ENCODE measurements at places on chromosomes 2 and 18.
A peak's percentile ranks its signal among the peaks of the same experiment; 100 is the strongest.

- DNase-seq = no peak
Measured at GRCh38 chr18:596288-596881, 403 bp upstream of the CLUL1 start.

- DNase-seq = no peak
Measured at GRCh38 chr2:85017411-85018048, 46.6 kb downstream of the KCMF1 start.

DNA sequence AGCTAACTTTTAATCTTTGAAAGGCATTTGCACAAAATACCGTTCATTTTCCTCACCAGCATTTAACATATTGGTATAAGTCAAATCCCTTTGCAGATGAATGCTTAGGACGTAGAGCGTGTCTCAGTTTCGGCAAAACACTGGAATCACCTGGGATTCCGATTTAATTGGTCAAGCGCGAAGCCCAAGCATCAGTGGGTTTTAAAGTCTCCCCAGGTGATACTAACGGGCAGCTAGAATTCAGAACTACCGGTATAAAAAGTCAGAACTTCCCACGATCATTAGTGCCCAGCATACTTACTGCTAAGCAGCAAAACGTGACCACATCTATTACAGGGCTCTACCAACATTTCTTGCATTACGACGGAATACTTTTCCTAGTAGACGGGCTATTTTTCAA, 24.6 kb downstream of the ALPK2 start:
- no peak for DNase-seq

- no peak for DNase-seq
Measured at GRCh38 chr2:57937456-57937855, 109.2 kb upstream of the VRK2 start.

DNA sequence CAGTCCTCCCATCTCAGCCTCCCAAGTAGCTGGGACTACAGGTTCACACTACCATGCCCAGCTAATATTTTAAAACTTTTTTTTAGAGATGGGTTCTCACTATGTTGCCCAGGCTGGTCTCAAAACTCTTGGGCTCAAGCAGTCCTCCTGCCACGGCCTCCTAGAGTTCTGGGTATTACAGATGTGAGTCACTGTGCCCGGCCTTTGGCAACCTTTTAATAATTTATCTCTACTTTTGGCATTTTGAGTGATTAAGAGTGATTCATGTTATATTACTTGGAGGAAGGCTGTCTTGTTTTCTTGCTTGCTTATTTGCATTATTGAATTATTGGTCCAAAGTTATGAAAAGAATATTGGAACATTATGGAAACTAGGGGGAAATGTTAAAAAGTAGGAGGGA, 24.3 kb downstream of the NCOA1 start:
- no peak for DNase-seq

- no peak for DNase-seq
Measured at GRCh38 chr2:173754165-173754564, 211.0 kb downstream of the SP3 start.

DNA sequence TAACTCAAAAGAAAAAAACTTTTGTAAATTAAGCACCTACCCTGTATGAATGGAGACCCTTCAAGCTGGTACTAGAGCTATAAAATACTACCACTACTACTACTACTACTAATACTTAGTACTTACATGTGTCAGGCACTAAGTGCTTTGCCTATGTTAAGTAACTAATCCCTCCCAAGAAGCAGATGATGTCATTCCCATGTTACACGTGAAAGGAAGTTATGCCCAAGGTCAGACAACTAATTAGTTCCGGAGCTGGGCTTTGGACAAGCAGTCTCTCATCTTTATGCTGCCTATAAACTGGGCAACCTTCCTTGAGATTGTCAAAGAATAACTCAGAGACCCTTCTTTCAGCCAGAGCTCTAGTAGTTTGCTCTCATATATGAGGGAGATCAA, 13.9 kb upstream of the ATP6V1B1 start:
- DNase-seq = no peak

- no peak for DNase-seq
Measured at GRCh38 chr2:45691171-45691999, 39.9 kb downstream of the PRKCE start.

DNA sequence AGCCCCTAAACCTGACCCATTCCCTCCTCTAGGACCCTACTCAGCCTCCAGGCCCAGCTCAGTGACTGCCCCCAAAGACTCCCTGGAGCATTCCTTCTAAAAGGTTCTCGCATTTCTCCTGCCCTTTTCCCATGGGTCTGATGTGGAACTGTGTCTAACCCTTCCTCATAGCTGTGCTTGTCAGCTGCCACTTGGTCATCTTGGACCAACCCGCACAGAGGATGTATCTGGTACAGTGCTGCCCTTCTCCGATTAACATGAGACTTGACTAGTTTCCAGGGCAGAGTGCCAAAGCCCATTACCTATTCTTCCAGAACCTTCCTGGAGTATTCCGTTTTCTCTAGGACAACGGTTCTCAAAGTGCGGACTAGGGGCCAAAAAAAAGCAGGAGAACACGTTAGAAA, 518 bp upstream of the NFU1 start:
- peak; percentile 84 for DNase-seq

DNA sequence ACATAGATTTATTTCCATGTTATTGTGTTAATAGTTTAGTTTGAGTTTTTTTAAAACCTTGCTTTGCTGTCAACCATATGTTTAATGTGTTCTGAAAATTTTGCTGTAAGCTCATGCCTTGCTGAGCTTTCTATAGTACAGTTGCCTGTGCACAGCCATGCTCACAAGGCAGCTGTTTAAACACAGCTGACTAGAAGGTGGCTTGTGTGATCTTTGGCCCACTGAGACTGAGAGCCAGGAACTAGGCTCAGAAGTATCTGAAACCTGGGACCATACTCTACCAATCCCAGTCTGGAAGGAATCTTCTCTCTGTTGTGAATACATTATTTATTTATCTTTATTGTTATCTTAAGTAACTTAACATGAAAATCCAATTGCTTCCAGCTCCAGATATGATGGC, 350.5 kb downstream of the KIAA1328 start:
- DNase-seq = no peak

DNA sequence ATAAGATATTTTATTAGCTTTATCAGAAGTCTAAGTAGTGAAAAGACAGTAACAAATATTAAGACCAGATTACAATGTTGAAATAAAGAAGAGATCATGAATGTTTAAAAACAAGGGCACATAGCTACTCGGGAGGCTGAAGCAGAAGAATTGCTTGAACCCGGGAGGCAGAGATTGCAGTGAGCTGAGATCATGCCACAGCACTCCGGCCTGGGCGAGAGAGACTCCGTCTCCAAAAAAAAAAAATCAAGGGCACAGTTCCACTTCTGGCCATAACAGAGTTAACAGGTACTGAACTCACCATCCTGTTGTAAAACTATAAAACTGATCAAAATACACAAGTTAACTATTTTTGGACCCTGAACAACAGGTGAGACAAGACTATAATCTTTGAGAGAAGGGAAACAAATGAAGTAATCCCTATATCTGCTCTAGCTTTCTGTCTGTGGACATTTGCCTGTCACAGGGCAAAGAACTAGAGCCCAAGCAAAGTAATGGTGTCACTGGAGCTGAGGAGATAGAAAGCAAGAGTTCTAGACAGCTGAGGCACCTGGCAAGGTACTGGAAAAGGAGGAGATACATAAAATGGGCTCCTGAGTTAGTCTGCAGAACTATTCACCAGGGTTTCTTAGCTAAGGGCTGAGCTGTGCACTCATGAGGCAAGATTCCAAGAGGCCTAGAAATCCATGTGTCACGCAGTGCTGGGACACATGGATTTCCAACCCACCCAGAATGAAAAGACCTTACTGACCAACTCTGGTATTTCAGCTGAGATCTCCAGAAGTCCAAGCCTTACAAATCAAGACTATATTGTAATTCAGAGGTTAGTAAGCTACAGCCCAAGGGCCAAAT, 15.2 kb downstream of the MMADHC start:
- no peak for DNase-seq

GRCh38 chr2:202311823-202312388, 46.3 kb downstream of the NOP58 start:
- DNase-seq = no peak

DNA sequence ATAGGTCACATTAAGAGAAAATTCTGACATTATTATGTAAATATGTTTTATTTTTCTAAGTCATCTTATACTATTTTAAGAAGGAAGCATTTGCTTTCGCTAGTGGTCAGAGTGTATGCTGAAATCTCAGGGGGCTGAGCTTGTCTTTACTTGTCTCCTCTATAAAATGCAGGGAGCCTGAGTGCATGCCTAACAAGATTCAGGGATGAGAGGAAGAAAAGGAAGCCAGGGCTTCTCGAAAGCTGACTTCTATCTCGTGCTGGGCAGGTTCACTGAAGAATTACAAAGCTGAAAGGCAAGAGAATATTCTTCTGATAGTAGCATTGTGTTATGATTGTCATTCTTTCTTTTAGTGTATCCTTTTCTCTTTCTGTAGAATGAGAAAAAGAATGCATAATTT, 467.4 kb downstream of the SOX11 start:
- DNase-seq = no peak

DNA sequence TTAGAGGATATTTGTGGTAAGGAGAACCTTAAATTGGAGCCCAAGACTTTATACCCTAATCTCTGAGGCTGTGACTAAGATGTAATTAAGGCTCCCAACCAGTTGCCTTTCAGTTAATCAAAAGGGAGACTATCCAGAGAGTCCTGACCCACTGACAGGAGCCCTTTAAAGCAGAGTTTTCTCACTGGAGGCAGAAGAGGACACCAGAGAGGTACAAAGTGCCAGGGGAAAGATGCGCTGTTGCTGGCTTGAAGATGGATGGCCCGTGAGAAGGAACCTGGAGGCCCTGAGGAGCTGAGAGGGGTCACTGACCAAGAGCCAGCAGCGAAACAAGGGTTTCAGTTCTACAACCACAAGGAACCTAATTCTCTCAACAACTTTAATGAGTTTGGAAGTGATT, 137.3 kb downstream of the TMEM131 start:
- no peak for DNase-seq

DNA sequence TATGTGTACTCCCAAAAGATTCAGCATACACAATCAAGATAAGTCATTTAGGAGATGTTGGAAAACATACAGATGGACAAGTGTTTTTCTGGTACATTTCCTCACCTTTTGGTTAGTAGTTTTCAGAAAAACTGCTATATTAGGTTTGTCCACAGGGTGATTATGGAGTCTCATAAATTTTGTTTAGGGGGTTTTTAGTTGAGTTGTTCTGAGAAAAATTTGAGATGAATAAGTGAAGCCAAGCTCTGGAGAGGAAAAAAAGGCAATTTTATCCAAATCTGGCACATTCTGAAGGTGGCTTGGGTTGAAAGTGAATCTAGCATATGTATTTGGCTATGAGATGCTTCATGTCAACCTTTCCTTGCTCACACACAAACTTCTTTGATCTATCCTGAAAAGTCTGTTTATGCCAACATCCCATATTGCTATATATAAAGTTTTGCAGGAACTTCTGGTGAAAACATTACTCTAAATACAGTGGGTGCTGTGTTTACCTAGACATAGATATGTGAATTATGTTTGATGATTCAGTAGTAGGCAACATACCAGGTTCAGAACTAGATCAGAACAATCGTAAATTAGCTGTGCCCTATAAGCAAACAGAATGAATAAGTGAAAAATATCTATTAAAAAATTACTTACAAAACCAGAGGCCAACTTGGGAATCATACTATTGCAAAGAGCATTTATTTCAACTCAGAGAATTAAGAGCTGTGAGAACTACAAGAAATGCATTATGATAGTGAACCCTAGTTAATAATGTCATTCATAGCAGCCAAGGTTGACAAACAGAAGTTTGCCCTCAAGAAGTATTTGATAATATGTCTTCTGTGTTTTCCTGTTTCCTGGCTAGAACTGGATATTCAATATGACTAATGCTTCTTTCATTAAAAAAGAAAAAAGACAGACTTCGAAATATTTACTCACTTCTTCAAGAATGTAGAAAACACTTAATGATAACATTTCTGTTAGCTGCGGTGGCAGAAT, 552.0 kb downstream of the IRS1 start:
- DNase-seq = no peak

GRCh38 chr2:205161156-205161839, 521.0 kb upstream of the NRP2 start:
- no peak for DNase-seq

DNA sequence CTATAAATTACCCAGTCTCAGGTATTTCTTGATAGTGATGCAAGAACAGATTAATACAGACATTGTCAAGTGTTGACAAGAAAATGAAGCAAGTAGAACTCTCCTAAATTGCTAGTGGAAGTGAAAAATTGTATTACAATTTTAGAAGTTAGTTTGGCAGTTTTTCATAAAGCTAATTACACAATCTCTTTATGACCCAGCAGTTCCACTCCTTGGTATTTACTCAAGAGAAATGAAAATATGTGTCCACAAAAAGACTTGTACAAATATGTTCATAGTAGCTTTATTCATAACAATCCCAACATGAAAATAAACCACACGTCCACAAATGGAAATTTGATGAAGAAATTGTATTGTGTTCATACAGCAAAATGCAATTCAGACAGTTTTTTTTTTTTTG, 49.4 kb downstream of the PDE1A start:
- no peak for DNase-seq

DNA sequence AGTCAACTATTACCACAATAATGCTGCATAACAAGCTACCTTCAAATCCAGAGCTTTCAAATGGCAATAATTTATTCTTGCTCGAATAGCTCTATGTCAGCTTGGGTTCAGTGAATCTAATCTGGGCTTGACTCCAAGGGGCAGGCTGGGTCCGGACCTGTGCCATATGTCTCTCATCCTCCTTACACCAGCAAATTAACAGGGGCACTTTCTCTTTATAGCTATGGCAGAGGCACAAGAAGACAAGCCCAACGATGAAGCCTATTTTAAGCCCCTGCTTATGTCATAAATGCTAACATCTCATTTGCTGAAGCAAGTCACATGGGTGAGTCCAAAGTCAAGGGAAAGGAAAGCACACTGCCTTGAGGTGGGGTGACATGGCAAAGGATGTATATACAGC, 13.3 kb upstream of the ZNF521 start:
- no peak for DNase-seq

DNA sequence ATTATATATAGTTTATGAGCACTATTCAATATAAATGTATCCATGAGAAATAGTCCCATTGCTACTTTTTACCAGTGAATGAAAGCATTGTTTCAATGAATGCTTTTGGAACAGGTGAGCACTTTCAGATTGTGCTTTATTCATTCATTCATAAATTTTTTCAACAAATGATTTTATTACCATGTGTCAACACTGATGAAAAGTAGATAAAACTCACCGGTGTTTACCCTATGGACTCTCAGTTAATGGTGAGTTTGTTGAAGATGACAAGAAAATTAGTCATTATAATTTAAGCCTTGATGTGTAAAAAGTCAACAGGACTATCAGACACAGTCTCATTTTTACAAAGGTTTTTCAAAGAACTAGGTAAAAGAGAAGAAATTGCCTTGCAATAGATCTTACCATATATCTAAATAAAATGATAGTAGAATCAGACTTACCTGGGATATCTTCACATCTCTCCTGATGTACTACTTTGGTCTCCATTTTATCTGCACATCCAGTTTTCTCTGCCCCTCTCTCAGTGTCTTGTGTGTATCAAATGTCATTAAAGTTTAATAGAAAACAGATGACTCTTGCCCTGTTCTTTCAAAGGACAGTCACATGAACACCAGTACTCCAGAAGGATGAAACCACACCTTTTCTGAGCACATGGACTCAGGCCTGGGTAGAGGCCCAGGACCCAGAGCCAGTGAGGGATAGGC, 325.3 kb upstream of the RND3 start:
- no peak for DNase-seq
